Right lung (tissue), 10 donors: ENCODE measurements at places on chromosomes 16 and 17. TPM values are rescaled to one million over a fixed set of nuclear protein-coding genes. Genes with fewer than 3 reads are reported as not detected.
A peak's percentile ranks its signal among the peaks of the same experiment; 100 is the strongest.

NPIPB12 gene
- polyA plus RNA-seq = 94.5 TPM

PNMT gene
- 2.6 TPM for polyA plus RNA-seq

RCVRN gene
- polyA plus RNA-seq = 0.78 TPM

NPIPB9 gene
- 1.6 TPM for polyA plus RNA-seq

ASIC2 gene
- 0.73 TPM for polyA plus RNA-seq

KCNH4 gene
- not detected for polyA plus RNA-seq

EPX gene
- polyA plus RNA-seq = 0.97 TPM

DNA sequence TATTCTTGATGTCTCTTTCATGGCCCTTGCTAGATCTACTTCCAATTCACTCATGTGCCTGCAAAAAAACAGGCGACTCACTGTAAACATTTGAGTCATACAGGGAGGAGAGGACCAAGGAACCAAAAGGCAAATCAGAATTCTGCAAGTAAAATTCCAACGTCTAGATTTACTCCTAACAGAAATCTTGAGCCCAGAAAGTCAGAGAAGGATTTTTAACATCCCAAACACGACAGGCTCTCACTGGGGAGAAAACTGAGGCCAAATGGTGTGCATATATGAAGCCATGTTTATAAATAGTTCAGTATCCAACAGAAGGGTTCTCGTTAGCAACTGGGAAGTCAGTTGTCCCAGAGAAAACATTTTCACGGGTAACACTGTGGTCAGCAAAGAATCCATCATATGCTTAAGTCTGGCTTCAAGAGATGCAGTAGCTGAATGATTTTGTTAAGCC lies 40.1 kb downstream of the LITAF start:
- DNase-seq = no peak

- no peak for DNase-seq
These were observed 92.9 kb upstream of the SALL1 start for GRCh38 chr16:51243936-51244436.

- DNase-seq = no peak
These were observed 473.3 kb upstream of the PSMD7 start for GRCh38 chr16:73823205-73823849.

DNA sequence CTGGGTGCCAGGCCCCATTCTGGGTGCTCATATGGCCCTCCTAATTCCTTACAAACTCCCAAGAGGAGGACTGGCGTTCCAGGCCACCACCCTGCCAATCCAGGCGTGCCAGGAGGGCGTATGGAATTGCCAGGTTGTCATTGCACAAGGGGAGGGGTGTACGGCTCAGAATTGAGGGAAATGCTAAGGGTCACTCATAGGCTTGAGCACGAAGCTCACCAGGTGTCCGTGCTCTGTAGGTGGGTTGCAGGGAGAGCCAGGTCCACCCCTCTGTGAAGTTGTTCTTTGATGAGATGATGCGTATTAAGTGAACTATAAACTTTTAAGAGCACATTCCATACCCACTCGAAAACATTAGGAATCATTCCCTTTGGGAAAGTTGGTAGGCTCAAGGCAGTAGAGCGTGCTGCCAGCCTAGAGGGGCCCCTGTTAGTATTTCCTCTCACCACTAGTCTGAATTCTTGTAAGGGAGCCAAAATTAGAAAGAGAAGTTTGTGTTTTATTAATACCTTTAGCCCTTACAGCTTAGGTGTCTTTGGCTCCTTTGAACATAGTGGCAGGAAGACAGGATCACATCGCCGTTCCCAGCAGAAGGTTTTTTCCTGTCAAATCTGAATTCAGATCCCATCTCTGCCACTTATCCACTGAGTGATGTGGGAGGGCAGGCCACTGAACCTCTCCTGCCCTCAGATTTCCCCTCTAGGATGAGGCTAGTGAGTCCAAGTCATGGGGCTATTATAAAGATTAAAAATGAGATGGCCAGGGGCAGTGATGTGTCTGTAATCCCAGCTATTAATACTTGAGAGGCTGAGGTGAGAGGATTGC lies 38.7 kb upstream of the NFAT5 start:
- no peak for DNase-seq

- no peak for DNase-seq
These were observed 242.0 kb downstream of the FTO start for GRCh38 chr16:53945996-53946395.

- DNase-seq = no peak
These were observed 19.6 kb downstream of the CLUAP1 start for GRCh38 chr16:3520413-3520812.

GRCh38 chr16:17556276-17557052 lies 85.7 kb upstream of the XYLT1 start:
- DNase-seq = no peak

- DNase-seq = no peak
These were observed 25.0 kb upstream of the MILR1 start for GRCh38 chr17:64423881-64424280.

DNA sequence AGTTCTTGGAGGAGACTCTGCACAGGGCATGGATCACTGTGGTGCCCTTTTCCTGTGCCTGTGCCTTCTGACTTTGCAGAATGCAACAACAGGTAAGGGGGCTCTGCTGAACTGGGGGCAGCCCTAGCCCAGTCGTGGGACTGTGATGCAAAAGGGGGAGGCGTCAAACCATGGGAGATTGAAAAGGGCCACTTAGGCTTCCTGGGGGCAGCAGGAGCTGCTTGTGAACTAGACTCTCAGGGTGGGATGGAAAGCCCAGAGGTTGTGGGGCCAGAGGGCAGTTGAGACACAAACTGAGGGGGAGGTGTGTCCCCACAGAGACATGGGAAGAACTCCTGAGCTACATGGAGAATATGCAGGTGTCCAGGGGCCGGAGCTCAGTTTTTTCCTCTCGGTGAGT lies 19.6 kb downstream of the ADGRG5 start:
- no peak for DNase-seq

- peak; percentile 6 for DNase-seq
These were observed 10.0 kb upstream of the CD300LD start for GRCh38 chr17:74601944-74602572.

GRCh38 chr16:27152121-27152520 lies 51.2 kb upstream of the KDM8 start:
- no peak for DNase-seq

DNA sequence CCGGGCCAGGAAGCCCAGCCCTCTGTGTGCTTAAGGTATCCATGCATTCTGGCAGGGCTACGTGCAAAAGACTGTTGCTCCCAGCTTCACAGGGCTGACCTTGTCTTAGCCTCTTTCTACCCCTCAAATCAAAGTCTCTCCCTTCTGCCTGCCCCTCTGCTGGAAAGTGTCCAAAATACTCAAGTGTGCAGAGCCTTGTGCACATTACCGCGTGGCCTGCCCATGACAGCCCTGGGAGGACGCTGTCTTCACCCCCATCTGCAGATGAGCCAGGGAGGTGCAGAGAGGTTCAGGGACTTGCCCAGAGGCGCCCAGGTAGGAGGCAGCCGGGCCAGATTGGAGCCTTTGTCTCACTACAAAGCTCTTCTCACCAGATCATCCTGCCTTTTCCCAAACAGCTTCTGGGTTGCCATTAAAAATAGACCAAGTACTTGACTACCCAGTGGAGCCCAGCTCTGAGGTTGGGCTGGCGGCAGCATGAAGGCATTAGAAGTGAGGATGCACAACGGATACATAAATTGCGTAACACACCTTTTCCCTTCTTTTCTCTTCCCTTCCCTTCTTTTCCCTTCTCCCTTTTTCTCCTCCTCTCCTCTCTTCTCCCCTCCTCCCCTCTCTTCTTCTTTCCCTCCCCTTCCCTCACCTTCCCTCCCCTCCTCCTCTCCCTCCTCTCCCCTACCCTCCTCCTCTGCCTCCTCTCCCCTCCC lies 3.5 kb downstream of the CACNG4 start:
- no peak for DNase-seq

DNA sequence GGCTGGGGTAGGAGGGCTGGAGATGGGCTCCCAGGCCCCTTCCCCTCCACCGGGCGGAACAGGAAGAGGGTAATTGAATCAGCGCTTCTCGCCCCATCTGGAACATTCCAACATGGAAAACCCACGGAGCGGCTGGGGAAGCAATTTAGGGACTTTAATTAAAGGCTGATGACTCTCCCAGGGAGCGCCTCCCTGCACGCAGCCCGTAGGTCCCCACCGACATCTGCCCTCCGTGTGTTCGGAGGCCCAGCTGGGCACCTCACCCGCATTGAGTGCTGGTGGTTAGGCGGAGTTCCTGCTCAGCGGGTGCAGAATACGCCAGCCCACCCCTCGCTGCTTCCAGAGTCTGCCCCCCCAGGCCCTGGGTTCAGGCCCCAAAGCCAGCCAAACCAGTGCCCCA lies 10.0 kb downstream of the HS3ST6 start:
- no peak for DNase-seq

- DNase-seq = no peak
These were observed 562 bp downstream of the PPL start for GRCh38 chr16:4936181-4936990.

DNA sequence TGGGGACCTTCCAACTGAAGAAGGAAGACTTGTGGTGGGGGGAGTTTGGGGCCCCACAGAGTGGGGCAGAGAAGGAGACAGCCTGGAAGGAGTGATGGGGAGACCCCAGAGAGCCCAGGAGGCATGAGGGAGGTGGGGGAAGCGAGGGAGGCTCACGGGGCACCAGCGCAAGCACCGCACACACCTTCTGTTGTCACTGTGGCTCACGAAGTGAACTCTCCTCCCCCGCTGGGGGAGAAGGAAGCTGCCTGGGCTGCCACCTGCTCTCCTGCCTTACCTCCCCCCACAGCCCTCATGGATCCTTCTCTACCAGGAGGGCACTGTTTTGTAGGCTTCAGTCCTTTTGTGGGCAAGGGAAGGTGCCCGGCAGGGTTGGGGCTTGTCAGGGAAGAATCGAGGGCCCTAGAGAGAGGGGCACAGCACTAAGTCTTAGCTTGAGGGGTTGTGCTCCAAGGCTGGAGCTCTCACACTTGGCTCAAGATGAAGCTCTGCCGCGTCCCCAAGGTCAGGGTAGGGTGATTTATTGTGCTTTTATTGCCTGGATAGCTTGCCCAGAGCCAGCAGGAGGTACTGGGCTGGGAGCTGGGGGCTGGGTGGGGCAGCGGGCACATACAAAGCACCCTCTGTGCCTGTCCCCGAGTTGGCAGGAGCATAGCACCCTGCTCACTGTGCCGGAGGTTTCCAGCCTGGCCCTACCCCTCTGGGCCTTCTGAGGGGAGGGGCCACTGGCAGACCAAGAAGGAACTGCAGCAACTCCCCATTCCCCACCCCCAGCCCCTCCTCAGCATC lies 4.6 kb upstream of the STARD3 start:
- DNase-seq = no peak

- DNase-seq = no peak
These were observed 354.9 kb upstream of the ASIC2 start for GRCh38 chr17:33647956-33648355.

DNA sequence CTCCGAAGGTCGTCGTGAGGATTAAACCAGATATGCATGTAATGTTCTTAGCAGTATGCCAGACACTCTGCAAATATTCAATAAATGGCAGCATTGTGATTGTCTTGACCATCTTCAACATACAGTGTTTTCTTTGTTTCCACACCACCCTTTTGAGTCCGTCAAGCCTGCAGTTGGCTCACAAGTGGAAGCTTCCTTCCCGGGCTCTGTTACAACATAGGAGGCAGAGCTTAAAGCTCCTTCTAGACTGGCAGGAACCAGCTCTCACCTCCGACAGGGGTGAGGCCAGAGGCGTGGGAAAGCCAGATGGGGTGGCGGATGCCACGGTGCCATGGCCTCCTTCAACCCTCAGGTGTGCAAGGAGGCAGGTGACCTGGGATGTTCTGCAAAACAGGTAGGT lies 138.3 kb downstream of the FOXL1 start:
- no peak for DNase-seq

GRCh38 chr16:54482892-54483574 lies 196.4 kb upstream of the IRX3 start:
- no peak for DNase-seq

DNA sequence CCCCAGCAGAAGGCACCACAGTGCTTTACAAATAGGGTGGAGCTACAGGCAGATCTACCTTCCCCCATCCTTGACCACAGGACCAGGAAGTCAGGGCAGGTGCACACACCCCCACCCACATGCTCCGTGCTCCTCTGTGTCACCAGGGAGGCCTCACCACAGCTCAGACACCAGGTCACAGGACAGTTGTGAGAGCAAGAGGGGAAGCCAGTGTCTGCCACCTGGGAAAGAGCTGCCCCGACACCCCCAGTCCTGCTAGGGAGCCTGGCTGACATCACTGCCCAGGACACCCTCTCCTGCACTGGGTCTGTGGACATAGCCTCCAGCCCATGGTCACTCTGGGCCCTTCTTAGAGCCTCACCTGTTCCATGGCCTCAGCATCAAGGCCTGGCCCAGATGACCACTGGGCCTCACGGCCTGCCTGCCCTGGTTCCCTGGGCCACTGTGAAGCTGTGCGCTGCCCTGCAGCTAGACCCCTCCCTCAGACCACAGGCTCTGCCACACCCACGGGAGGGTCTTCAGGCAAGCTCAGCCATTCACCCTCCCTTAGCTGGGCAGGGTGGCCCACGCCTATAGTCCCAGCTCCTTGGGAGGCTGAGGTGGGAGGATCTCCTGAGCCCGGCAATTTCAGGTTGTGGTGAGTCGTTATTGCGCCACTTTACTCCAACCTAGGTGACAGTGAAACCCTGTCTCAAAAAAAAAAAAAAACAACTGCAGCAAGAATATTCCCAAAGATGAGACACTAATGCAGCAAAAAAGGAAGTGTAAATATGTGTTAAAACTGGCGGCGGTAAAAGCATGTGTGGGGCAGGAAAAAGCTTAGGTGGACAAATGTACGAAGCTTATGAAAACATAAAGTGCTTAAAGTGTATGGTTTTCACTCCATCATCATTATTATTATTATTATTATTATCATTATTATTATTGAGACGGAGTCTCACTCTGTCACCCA lies 14.2 kb downstream of the POLR3K start:
- DNase-seq = no peak

DNA sequence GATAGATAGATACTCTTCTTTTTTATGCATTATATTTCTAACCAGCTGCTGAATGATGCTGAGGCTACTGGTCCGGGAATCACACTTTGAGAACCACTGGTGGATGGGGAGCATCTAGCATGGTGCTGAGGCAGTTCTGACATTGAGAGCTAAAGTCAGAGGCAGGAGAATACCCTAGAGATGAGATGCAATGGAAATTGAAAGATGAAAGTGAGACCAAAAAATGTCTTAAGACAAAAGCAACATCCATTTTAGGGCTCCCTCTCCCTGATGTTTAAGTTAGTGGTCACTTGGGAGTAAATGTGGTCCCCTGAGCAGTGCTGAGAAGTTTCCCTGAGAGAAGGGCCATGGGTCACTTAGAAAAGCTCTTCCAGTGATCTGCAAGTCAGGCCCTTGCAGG lies 6.8 kb downstream of the PCTP start:
- DNase-seq = no peak

DNA sequence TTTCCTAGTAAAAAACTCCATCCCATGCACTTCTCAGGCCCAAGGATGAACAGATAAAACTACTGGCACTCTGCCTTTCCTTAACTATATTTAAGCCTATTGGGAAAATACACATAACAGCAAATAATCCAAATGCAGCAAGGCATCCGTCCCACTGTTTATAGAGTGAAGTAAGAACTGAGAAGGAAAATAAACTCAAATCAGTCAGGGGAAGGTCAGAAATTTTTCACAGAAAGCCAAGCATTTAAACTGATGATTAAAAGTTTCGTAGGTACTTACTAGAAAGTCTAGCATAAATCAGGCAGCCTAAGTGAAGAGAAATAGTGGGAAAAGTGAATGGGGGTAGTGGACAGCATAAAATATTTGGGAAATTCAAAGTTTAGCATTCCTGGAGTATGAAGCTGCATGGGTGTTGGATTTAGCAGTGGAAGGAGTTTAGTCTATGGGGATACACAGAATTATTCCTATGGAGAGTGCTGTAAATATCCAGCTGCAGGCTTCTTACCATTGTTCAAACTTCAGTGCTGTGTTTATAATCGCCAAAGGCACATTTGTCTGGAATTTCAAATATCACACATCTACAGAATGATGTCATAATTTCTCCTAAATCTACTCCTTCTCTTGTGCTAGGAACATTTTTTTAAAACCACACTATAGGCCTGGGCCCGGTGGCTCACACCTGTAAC lies 1131.0 kb upstream of the GOT2 start:
- no peak for DNase-seq
